Kidney glomerular epithelial cell (primary cell): ENCODE measurements at places on chromosomes 5 and 9.

DNA sequence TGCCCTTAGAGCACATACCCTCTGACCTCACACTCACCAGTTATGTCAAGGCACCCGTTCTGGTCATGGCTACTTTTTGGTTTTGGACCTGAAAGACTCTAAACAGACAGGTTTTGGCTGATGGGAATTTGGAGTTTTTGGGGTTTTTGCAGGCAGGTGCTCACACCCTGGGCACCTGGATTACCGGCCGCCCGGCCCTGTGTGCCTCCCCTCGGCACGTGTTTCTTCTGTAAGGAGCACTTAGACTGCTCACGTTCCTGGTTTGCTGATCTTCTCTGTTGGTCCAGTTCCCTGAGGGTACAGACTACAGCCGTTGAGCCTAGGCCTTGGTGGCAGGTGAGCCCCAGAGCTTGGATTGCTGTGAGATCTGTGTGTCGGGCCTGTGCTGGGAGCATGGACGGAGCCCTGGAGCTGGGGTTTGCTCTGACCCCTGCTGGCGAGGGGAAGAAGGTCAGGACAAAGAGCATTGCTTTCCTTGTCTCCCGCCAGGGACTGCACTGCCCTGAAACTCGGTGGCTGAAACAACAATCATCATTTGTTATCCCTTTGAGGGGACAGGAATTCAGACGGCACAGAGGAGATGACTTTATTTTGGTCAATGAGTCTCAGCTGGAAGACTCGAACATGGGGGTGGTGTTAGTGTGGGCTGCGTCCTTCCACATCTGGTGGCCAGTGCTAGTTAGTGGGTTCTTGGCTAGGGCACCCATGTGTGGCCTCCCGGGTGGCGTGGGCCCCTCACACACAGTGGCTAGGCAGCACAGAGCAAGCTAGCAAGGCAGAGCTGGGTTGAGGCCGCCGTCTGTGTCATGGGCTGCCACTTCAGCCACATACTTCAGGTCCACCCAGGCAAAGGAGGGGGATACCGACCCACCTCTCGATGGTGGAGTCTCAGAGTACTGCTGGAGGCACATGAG lies 76.4 kb downstream of the EHMT1 start:
- DNase-seq, result no peak

DNA sequence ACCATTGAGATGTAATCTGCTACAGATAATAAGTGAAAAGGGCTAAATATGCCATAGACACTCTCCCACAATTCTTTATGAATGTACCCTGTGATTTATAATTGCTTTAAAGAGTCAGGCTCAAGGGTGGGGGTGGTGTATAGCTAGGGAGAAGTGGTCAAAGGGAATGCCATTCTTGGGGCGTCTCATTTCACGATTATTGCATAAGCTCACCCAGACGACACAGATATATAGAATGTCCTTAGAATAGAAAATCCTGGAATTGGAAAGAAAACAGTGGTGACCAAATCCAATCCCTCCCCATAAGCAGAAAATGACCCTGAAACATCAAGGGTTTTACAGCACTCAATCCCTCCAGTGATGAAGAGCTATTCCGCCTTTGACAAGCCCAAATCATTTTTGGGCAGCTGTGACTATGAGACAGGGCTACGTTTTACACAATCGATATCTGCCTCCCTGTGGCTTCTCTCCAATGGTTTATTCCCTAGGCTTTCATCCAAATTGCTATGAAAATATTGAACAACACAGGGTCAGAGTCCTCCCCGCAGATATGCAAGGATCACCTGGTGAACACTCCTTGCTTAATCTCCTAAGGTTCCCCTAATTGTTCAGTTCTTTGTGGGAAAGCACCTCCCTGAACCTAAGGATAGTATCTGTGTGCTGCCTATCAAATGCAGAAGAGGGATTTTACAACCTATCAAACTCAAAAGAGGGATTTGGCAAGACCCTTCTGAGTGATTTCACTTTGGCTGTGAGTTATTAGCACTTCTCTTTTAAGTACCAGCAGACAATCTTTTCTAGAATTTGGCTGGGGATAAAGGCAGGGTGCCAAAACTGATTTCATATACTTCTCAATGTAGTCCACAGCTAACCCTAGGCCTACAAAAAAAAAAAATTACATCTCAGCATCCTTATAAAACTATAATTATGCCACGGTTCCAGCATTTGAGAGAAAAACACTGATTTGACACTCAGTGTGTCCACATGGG lies 144.9 kb upstream of the CDH6 start:
- DNase-seq, result no peak

DNA sequence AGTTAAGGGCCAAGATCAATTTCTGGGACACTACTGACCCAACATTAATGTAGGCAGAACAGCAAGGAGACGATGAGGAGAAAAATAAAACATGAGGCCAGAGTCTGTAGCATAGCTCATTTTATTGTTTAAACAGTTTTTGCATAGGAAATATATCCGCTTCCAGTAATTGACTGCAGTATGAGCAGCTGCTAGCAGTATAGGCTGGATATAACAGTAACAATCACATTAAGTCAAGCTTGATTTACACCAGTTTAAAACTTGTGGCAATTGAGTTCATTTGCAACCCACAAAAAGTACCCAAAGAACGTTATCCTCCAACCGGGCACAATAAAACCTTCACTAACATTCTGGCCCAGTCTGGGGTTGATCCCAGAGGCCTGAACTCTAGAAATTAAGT lies 232.2 kb downstream of the NFIB start:
- DNase-seq, result no peak

DNA sequence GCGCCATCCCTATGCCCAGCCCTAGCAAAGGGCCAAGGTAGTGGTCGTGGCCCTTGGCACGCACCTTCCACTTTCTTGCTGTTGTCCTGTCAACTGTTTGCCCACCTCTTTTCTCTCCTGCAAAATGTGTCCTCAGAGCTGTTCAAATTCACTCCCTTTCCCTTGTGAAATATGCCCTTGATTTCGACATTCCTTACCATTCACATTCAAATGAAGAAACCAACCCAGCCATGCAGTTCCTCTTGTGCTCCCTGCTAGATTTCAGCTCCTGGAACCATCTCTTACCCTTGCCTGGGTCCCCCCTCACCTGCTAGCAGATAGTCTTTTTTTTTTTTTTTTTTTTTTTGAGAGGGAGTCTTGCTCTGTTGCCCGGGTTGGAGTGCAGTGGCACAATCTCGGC lies 19.6 kb upstream of the HRH2 start:
- DNase-seq, result no peak

- no peak for DNase-seq
Measured at GRCh38 chr5:79111960-79112702, 522 bp downstream of the BHMT start.
